ENCODE measurements at places on chromosomes 3 and 15. TPM values are rescaled to one million over a fixed set of nuclear protein-coding genes. Genes with fewer than 3 reads are reported as not detected.
A peak's percentile ranks its signal among the peaks of the same experiment; 100 is the strongest.

GRCh38 chr3:23999012-23999641 is 54.0 kb downstream of the NR1D2 start:
- DNase-seq = peak; percentile 42

DNA sequence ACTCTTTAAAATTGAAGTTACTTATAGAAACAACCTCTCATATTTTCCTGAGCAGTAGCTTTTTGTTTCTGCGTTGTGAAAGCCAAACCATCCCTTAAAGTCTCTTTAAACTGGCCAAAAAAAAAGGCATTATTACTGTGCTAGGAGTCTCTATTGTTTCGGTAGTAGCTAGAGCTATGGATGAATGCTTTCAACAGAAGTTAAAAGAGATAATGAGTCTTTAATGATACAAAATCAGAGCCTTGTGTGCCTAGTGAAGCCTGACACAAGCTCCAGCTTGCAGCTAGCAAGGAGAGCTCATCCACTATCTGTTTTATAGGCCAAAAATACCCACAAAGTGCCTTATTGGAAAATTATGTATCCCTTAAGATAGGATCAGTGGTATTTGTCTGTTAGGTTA is 360.4 kb upstream of the CDIN1 start:
- DNase-seq = no peak

DNA sequence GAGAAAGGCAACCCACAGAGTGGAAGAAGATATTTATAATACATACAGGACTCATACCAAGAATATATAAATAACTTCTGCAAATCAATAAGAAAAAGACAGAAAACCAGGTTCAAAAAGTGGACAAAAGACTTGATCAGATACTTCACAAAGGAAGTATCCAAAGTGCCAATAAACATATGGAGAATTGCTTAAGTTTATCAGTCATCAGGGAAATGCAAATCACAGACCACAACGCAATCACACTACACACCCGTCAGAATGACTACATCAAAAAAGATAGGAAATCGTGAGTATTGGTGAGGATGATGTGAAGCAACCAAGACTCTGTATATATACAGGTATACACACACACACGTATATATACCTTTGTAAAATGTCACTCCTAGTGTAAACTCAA is 180.6 kb downstream of the FAM43A start:
- DNase-seq = no peak

DNA sequence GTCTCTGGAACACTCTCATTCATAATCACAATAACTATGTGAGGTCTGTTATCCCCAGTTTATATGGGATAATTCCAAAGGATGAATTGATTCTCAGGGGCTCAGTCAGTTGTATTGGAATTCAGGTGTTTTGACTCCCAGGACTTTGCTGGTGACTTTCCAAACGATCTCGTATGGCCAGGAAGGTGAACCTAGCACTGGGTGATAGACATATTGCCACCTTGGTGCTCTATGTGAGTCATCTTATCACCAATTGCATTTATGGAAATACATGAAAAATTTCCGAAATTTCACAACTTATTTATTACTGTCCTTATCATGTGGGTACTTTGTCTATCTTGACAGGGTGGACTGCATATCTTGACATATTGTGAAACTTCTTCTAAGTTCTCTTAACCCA is 287.3 kb downstream of the WDR72 start:
- DNase-seq = no peak

- DNase-seq = no peak
Observed at GRCh38 chr15:80819001-80819400, 39.8 kb downstream of the CEMIP start.

Gene ABCC5
- total RNA-seq = 8.4 TPM

Gene NSMCE3
- 6.3 TPM for total RNA-seq

Data from IMR-90 (cell line).